CD4-positive, alpha-beta T cell treated with Interleukin-1 beta for 1 hour (primary cell): ENCODE measurements at places on chromosomes 5 and 9.

GRCh38 chr9:6007770-6008168, 7.7 kb downstream of the RANBP6 start:
- peak; percentile 79 for DNase-seq

GRCh38 chr9:136409557-136410455, 608 bp downstream of the ENTR1 start:
- DNase-seq, result peak; percentile 22

DNA sequence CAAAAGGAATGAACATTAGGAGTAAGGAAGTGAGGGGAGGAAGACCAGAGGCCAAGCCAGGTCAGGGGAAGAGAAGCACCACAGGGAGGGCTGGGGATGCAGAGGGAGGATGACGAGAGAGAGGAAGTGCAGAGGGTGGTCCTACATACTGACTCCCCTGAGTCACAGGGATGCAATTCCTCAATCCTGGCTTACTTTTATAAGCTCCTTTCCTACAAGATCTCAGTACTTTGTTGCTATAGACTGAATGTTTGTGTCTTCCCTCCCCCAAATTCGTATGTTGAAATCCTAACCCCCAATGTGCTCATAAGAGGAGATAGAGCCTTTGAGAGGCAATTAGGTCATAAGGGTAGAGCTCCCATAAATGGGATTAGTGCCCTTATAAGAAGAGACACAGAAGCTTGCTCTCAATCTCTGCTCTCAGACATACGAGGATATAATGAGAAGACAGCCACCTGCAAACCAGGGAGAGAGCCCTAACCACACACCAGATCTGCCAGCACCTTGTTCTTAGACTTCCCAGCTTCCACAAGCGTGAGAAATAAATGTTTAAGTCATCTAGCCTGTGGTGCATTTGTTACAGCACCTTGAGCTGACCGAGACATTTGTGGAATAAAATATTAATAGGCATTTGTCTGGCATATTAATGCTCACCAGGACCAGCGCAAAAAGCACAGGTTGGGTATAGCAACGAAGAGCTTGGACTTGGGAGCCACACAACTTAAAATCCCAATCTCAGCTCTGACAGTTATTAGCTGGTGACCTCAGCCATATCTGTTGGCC, 33.4 kb downstream of the GCNT4 start:
- DNase-seq, result no peak

DNA sequence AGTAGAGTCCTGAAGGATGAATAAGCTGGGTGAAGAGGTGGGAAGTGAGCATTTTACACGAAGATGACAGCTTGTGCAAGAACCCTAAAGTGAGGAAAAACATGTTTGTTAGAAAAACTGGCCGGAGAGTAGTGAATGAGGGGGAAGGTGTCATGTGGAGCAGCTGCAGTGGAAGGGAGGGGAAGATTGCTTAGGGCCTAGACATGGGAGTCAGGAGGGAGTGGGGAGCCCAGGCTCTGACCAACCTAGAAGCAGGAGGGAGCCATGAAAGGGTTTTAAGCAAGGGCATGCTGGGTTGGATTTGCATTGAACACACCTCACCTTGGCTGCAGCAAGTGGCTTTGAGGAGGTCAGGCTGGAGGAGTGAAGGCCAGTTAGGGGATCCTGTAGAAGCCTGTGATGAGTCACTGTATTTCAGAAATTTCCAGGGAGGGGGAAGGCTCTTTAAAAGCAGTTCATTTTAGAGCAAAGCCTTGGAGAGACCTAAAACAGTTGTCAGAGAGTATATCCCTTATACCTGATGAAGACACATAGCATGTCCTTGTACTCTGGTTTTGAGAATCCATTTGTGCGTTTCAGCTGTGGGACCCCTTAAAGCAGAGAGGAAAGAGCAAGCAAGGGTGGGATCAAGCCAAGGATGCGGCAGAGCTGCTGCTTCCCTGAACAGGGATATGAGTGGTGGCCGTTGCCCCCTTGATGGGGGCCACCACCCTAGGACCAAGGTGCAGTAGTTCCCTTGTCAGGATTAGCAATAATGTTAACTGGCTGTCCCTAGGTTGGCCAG, 45.4 kb downstream of the ANGPTL2 start:
- no peak for DNase-seq

DNA sequence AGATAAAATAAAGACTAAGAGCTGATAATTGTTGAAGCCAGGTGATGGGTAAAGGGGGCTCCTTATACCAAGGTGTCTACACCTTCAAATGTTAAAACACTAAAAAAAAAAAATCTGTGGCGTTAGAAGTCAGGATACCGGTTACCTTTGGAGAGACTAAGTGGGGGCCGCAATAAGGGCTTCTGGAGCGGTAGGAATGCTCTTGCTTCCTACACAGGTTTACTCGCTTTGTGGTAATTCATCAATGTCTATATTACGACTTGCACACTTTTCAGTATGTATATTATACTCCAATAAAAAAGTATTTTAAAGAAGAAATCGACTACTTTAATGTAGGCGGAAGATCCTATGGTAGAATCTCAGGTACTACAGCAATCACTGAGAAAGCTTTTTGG, 12.5 kb downstream of the MRPS27 start:
- no peak for DNase-seq

DNA sequence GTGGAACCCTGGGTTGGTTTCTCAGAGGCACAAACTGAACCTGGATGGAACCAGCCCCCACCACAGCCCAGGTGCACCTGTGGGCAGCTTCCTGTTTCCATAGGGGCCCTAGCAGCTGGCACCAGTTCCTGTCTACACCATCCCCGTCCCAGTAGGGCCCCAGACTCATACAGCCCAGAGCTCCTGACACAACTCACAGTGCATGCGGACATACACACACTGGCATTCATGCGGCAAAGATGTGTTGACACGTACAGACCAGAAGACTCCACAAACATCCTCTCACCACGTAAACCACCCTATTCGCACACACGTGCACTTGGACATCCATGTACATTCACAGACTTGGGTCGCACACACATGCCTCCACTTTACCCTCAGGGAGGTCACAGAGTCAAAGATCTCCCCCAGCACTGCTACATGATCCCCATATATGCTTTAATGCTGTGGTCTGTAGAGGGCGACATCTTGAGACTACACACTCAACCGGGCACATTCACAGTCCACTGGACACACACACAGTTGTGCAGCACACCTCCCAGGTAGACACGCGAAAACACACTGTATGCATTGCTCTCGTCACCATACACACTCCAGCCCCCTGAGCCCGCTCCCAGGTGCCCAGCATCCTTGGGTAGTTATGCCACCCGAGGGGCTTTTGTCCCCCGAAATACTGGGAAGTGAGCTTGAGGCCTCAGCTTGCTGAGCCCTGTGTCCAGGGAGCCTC, 22.4 kb downstream of the CXXC5 start:
- peak; percentile 66 for DNase-seq

- no peak for DNase-seq
Measured at GRCh38 chr5:153823036-153823435, 215.7 kb downstream of the FAM114A2 start.

DNA sequence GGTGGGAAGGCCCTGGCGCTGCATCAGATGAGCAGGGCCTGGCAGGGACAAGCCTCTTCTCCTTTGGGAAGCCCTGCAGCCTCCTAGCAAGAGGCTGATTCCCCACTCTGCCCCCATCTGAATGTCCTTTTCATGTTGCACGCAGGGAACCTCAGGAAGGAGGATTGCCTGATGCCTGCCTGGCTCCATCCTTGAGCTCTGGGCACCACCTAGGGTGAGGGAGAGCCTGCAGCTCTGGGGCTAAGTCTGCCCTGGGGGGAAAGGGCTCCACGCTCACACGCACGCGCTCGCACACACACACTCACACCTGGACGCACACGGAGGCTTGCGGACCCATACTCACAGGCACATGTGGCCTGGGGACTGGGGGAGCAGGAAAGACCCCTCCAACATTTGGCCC, 86.6 kb downstream of the LMX1B start:
- no peak for DNase-seq

GRCh38 chr5:816176-816575, 31.6 kb upstream of the ZDHHC11B start:
- no peak for DNase-seq

GRCh38 chr9:113322671-113323070, 17.4 kb downstream of the WDR31 start:
- no peak for DNase-seq

DNA sequence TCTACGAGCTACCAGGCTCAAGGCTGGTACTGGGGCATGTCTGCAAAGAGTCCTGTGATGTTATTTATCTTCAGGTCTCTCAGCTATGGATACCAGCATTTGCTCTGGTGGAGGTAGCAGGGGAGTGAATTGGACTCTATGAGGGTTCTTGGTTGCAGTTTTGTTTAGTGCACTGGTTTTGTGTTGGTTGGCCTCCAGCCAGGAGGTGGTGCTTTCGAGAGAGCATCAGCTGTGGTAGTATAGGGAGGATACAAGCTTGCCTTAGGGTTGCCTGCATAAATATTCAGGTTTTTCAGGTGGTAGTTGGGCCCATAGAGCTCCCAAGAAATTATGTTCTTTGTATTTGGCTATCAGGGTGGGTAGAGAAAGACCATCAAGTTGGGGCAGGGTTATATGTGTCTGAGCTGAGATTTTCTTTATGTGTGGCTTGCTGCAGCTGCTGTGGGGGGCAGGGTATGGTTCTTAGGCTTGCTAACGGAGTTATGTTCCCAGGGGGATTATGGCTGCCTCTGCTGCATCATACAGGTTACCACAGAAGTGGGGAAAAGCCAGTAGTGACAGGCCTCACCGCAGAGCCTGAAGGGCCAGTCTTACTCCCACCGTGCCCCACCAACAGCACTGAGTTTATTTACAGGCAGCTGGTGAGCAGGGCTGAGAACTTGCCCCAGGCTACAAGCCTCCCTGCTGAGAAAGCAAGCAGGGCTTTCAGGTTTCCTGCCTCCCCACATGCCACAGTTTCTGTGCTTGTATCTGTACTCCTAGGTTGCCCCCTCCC, 9.7 kb upstream of the RIOK2 start:
- no peak for DNase-seq

GRCh38 chr5:156715287-156715686, 134.8 kb upstream of the PPP1R2B start:
- no peak for DNase-seq

- DNase-seq, result no peak
Measured at GRCh38 chr9:5596173-5596572, 32.7 kb upstream of the RIC1 start.

DNA sequence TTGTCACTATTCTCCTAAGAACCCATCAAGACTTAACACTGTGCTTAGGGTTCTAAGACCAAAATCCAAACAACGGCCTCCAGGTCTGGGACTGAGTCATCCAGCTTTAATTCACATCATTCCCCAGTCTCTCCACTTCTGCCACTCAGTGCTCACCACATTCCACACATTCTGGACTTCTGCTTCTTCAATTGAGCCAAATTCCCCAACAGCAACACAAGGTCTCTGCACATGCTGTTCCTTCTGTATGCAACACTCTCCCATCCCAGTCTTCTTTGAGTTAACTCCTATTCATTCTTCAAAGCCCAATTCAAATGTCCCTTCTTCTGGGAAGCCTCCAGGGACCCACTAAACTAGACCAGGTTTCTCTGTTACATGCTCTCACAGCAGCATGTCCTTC, 97.8 kb downstream of the GPR21 start:
- DNase-seq, result no peak

DNA sequence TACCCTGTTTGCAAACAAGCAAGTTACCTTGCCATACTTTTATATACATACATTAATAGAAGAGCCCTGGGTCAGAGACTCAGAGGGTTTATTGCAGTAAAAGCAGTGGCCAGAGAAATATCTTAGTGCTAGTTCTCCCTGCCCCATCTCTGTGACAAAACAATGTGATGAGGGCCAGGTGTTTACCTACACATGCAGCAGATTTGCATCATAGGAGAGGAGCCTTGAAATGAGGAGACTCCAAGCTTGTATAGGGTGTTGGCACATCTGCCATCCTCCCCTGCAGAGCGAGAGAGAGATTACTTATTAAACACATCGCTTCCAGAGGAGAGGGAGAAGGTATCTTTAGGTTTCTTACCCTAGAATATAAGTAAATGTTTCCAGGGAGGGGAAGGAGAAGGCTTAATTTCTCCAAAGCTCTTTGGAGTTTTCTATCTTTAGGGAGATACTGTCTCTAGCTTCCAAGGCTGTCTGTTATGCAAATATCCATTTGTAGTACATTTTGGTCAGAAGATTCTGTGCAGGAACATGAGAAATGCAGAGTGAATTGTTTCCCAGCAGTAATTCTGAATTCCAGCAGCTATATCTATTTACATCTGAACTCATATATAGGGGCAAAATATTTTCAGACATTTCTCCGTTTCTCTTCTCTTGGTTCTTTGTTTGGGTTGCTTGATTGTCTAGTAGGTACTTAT, 15.7 kb downstream of the FER start:
- no peak for DNase-seq

GRCh38 chr5:72156946-72157624, 49.8 kb downstream of the MAP1B start:
- no peak for DNase-seq

- no peak for DNase-seq
Measured at GRCh38 chr9:118290116-118290515, 585.9 kb downstream of the TLR4 start.

DNA sequence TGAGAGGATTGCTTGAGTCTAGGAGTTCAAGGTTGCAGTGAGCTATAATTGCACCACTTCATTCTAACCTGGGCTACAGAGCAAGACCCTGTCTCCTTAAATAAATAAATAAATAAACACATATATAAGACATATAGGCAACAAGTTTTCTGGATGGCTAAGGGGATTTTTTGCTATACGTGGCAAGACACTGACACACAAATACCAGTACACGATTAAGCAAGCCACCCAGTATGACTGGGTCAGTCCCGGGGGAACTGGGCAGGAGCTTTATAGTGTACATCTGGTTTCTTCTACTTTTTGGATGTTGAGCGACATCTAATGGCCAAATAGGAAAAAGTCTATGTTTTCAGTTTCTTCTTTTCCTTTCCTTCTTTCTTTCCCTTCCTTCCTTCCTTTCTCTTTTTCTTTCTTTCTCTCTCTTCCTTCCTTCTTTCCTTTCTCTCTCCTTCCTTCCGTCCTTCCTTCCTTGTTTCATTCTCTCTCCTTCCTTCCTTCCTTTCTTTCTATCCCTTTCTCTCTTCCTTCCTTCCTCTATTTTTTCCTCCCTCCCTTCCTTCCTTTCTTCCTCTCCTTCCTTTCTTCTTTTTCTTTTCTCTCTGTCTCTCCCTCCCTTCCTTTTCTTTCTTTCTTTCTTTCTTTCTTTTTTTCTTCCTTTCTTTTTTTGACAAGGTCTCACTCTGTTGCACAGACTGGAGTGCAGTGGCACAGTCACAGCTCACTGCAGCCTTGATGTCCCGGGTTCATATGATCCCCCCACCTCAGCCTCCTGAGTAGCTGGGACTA, 47.0 kb upstream of the PLIN2 start:
- DNase-seq, result peak; percentile 62

DNA sequence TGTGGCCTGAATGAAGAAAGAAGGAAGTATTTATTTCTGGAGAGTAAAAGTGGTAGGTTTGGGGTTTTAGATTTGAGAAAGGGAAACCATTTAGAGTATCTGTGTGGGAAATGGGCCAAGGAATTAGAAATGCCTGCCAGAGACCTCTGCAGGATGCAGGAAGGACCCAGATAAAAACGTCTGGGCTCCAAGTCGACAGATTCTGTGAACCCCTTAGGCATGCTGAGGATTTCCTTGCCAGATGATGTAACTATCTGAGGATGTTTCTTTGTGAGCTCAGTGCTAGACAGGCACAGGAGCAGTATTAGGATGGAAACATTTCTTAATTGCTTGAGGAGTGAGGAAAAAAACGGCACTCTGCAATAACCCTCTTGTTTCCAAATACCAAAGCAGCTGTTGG, 251.8 kb upstream of the DMRT1 start:
- no peak for DNase-seq

GRCh38 chr9:134966270-134966669, 48.6 kb upstream of the FCN1 start:
- no peak for DNase-seq
